ENCODE measurements at places on chromosomes 4 and X.

DNA sequence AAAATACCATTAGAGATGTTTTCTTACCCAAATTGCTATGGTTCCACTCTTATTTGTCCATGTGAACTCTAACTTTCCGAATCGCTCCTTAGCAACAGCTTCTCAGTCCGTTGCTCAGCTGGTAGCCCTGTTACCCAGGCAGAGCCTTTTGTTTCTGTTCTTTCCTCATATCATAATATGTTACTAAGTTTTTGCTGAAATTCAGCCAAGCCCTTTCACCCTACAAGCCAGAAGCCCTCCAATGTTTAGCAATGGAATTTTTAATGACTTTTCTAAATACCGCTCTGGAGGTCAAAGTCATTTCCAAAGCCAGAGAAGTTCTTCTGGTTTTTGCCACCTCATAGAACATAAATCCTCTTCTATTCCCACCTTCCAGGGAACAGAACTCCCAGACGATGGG, 1029.5 kb downstream of the C4orf33 start:
- DNase-seq = no peak

GRCh38 chrX:11890836-11891514, 132.9 kb downstream of the MSL3 start:
- DNase-seq = no peak

- DNase-seq = no peak
These were observed 94.3 kb upstream of the AFAP1 start for GRCh38 chr4:8033829-8034528.

DNA sequence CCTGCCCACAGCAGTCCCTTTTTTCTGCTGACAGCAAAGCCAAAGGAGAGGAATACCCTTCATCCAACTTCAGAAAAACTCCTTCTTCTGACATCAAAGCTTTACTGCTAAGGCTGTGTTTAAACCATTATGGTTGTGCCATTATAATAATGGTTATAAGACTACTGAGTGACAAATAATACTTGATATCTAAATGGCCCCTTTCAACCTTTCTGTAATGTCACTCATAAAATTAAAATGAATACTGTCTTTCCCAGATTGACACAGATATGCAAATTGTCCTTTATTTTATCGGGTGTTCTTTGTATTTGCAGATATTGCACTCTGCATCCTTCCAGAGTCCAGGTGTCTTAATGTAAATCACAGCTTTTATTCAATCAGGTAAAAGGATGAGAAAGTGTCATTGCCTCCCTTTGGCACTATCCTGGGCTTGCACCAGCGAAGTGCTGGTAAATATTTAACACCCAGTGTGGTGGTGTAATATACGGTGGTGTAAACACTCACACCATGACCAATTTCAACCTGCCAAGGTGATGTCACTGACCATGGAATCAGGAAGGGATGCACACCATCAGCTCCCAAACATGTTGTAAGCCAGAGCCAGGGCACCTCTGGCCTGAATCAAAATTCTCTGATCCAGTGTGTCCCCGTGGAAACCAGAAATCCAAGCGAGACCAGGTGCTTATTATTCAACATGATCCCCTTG, 139.4 kb upstream of the TENM3 start:
- DNase-seq = no peak

- DNase-seq = no peak
These were observed 424.2 kb downstream of the KLHL4 start for GRCh38 chrX:87941841-87942240.

DNA sequence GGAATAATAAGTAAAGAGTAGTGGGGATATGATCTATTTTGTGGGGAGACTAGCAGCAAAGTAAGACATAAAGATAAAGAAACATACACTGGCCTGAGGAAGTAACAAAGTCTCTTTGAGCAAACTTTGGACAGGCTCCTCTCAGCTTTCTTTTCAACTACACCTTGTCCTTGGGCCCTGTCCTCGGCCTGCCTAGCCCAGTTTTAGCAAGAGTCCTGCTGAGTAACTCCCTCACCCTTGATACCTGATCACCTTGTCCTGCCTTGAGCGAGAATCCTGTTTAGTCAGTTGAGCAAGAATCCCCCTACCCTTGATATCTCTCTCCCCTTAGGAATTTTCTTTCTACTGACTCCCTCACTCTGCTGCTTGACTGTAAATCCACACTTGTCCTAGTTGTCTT, 11.5 kb downstream of the HNRNPH2 start:
- DNase-seq = no peak

GRCh38 chr4:36159208-36159607, 85.1 kb downstream of the ARAP2 start:
- no peak for DNase-seq

DNA sequence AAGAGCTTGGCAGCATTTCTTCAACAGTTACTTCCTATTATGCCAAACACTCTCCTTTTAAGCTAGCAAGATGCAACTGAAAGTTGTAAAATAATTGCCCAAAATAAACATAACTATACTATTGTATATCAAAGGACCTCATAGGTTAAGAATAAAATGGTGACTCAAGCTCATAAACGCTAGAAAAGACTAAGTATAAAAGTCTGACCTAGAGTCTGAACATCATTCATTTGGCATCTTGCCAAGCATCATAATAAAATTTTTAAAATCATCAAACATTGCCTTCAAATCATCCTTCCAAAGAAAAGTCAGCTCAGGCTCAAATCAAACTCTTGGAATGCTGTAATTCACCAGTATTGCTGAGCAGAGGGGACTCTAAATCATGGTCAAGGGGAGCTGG, 281.2 kb downstream of the QDPR start:
- no peak for DNase-seq
